ENCODE measurements at places on chromosomes 7 and 10.

GRCh38 chr10:114511881-114512280, 107.6 kb upstream of the AFAP1L2 start:
- no peak for DNase-seq

DNA sequence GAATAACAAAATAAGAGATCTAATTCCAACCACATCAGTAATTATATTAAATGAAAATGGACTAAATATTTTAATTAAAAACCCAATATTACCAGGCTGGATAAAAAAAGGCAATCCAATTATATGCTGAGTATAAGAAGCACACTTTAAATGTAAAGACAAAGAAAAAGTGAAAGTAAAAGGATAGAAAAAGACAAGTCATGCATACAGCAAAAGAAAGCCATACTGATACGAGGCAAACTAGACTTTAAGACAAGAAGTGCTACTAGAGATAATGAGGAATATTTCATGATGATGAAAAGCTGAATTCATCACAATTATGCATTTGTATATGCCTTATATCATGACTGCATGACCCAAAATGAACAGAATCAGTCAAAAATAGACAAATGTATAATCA, 628.6 kb downstream of the PHTF2 start:
- no peak for DNase-seq

DNA sequence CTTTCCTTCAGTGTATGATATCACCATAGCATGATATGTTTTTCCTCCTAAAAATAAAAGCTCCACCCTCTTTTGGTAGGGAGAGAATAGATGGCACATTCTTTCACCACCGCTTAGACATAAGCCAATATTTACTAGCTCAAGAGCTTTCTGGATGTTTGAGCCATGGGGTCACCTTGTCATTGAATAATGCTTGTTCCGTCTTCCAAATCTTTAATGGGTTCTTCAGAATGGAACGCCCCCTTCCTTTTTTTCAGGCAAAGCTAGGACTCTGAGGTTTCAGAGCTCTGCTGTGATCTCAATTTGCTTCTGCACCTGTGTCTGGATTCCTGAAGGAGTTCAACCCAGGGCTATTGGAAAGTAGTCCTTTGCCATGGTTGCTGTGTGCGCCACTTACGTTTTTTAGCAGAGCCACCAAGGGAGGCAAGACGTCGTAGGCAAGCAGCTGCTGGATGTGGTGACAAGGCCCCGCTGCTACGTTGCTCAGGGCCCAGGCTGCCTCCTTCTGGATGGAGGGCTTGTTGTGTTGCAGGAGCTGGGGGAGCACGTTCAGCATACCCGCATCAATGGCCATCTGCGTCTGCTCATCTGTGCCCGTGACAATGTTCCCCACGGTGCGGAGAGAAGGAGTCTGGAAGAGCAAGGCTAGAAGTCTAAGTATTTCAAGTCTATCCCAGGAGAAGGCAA, 23.2 kb downstream of the KPNA7 start:
- DNase-seq, result no peak

DNA sequence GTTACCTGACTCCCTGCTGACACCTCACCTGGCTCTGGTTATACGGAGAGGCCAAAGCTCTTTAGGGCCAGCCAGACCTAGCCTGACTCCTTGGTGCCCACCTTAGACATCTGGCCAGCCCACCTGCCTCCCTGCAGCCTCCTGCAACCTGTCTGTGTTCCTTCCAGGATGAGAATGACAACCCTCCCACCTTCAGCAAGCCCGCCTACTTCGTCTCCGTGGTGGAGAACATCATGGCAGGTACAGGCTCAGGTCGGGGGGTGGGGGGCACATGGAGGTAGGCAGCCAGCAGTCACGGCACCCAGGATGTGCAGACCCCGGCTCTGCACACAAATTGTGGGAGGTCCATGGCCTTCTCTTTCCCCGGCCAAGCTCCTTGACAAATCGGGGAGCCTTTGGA, 32.1 kb downstream of the C10orf105 start:
- no peak for DNase-seq

DNA sequence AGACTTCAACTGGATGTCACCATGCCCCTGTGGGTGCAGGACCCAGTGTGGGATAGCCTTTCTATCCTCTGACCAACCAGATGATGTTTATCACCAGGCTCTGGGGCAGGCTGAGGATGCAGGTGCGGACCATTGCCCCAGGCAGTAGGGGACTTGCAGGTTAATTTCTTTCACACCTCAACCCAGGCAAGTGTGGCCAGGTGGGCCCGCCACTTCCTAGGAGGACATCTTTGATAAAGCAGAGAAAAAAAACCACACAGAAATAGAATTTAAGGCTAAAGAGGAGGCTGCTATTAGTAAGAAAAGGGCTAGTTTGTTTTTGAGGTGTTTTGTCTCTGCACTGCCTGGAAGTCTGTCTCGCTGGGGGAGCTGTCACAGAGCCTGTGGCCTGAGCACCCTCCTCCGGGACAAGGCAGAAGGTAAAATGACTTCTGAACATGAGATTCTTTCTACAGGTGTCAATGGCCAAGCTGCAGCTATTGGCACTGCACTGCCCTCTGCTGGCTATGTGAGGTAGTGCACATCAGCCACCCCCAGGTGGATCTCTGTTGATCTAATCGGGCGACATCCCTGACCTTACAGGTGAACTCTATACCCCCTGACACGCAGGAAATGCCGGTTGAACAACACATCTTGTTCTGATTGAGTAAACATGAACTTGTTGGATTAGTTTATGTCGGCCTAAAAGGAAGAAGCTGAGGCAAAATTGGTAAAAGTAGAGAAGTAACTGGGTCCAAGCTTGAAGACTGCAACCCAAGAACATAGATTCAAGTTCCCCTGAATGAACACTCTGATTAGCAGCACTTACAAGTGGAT, 21.0 kb downstream of the UPP1 start:
- DNase-seq, result peak; percentile 78

DNA sequence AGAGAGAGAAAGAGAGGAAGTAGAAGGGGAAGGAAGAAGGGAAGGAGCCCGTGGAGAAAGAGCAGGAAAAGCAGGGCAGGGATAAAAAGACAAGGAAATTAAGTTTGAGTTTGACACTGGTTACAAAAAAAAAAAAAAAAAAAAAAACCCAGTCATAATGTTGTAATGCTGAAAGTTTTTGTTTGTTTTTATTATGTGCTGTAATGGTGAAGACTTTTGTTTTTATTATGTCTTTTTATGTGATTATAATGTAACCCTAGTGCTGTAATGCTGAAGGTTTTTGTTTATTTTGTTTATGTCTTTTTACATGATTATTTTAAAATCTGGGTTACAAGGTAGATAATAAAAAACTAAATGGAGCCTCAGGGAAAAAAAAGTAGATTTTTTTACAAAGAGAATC, 184.8 kb downstream of the SEMA3A start:
- no peak for DNase-seq

GRCh38 chr10:128963211-128964099, 503.6 kb upstream of the MGMT start:
- no peak for DNase-seq

GRCh38 chr10:96666741-96667140, 53.6 kb downstream of the PIK3AP1 start:
- no peak for DNase-seq

DNA sequence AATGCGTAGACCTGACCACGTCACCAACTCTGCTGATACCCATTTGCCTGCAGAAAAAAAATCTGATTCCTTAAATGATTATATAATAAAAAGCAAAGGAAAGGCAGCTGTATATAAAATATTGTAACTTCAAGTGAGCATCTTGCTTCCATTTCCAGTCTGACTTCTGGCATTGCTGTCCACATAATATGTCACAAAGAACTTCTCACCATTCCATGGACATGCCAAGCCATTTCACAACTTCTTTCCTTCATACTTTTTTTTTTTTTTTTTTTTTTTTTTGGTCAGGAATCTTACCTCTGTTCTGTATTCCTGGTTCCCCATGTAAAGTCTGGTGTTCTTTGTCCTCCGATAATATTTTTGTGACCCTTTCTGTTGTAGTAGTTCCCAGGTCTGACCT, 165.5 kb downstream of the SND1 start:
- DNase-seq, result no peak

DNA sequence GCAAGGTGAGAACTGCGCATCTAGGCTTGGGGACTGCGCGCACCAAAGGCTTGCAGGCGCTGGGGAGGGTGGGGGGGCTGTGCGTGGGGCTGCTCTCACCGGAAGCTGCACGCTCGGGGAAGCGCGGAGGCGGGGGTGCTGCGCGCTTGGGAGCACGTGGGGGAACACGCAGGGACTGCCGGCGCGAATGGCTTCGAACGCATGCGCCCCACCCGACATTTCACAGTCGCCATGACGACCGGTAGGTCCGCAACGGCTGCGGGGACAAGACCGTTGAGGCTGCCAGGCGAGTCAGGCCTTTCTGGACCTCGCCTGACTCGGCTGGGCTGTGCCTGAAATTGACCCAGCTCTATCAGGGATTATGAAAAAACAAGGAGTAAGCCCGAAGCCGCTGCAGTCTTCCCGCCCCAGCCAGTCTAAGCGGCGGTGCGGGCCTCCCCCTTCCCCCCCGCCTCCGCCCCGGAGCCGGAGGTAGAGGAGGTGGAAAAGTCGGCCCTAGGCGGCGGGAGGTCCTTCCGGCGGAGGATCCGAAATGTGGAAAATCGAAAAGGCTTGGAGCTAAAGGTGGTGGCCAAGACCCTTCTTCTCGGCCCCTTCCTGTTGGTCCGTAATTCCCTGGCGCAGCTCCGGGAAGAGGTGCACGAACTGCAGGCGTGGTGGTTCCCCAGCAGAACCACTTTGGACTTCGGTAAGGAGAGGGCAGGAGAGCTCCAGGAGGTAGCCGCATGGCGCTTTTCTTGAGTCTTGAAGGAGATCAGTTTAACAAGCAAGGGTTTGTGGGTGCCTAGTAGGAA, 34.9 kb upstream of the STEAP1 start:
- DNase-seq, result no peak

DNA sequence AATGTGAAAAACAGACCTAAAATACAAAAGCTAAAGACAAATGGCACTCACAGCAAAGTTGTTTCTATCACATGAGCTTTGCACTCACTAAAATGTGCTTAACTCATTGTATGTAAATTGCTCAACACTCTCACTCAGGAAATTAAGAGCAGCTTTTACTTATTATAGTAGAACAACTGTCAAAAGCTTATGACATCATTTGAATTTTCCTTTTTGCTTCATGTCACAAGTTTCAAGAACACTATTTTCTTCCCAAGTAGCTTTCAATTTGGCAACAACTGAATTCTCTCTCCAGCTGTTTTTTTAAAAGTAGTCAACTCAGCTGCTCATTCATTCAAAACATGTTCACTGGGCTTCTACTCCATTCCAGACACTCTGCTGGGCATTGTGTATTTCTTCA, 46.9 kb downstream of the ATE1 start:
- no peak for DNase-seq

DNA sequence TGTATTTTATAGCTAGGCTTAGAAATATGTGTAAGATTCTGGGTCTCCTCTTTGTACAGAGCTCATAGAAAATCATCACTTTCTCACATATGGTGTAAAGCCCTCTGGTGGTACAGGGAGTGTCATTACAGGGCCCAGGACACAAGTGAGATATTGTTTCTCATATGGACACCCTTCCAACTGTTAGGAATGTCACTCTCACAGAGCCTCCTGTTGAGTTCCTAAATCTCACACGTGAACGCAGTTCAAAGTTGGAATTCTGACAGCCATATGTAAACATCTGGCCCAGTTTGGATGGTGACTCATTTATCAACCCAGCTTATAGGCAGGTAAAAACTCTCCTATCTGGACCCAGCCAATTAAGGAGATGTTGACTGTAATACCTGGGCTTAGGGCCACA, 35.4 kb upstream of the ZNF107 start:
- DNase-seq, result no peak

DNA sequence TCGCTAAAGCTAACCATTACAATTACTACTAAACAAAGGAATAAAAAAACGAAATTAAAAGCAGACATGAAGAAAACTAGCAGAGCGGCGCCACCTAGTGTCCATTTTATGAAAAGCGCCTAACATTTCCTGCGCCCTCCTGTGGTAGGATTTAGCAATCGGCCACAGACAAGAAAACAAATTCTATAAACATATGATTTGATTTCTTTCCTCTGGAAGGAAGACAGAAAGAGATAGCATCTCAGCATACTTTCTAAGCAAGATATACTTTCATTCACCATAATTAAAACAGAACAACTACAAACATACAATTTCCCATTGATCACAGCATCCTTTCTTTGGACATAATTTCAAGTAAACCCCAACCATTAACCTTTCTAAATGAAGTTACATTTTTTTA, 337.7 kb upstream of the NPVF start:
- DNase-seq, result peak; percentile 28

DNA sequence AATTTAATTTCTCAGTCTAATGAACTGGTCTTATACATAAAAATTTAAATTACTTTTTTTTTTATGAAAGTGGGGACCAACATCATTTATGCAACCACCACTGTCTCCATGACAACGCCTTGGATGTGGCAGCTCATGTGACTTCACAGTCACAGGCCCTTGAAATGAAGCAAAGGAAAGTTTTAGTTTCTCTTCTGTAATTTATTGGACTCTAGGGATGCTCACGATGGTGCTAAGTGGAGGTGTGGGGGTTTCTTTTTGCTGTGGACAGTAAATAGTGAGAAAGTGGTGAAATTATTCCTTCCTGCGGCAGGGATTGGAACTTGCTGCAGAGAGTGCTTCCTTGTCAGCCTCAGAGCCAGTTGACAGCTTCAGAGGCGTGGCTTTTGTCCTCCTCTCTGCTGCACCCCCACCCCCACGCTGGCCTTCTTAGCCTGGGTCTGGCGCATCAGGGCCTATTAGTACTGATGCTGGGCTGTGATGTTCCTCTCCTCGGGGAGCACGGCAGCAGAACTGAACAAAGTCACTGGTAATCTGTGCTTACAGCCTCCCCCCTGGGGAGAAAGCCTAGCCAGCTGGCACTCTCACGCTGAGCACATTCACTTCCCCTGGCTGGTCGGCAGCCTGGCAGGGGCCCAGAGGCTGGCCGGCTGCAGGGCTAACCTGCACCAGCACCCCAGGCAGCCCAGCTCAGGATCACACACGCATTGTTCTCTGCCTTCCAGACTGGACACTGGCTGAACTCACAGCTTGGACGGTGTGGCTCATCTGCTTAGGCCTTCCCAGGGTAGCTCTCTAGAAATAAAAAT, 517.5 kb upstream of the GALNT17 start:
- DNase-seq, result no peak

- no peak for DNase-seq
These were observed 292.3 kb downstream of the SORCS1 start for GRCh38 chr10:106872176-106872575.

DNA sequence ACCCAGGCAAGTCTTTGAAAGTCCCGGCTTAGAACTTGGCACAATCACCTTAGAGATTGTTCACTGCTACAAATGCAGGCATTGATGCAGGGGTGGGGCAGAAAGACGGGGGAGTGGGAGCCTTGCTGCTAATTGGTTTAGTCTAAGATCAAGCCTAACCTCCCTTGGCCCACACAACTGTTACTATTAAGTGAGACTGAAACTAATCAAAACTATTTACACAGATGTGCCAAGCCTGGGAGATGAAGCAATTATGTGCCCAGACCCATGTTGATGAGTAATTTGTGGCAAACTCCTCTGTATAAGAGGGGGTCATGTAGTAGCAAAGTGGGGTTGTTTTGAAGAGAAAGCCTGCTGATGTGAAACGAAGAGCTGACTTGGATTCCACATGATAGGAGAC, 178.2 kb upstream of the ITGB1 start:
- DNase-seq, result no peak

- no peak for DNase-seq
These were observed 99.6 kb downstream of the NRP1 start for GRCh38 chr10:33234831-33235237.

- no peak for DNase-seq
These were observed 96.1 kb upstream of the PLXNA4 start for GRCh38 chr7:132672200-132672990.

- no peak for DNase-seq
These were observed 29.3 kb upstream of the YAE1 start for GRCh38 chr7:39536951-39537350.

Data from effector memory CD4-positive, alpha-beta T cell (primary cell).